ENCODE measurements at places on chromosomes 5 and 9.

GRCh38 chr9:83065233-83065632, 2.3 kb upstream of the RASEF start:
- DNase-seq, result no peak

DNA sequence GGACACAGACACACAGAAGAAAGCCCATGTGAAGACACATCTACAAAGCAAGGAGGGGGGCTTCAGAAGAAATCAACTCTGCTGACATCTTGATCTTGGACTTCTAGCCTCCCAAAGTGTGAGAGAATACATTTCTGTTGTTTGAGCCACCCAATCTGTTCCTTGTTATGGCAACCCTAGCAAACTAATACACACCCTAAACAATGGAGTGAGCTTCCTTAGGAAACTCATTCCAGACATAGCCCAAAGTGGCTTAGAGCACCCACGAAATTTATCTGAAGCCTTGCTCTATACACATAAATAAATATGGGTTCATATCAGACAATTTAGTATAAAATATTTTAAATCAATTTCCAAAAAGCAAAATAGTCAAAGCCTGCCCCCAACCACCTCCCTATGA, 7.6 kb upstream of the TBC1D2 start:
- DNase-seq, result no peak

DNA sequence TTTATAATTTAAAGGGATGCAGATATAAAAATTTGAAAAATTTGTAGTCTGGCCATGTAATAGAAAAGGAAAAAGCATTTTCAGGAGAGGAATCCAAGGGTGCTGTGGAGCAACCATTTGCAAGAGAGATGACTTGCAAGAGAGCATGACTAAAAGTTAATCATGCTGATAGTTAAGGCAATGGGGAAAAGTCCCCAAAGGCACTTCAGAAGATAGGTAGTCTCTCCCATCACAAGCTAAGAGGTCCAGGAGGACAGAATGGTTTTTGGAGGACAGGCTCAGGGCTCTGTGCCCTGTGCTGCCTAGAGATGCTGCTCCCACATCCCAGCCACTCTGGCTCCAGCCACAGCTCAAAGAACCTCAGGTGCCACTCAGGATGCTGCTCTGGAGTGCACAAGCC, 38.8 kb downstream of the DNAJB5 start:
- DNase-seq, result no peak

GRCh38 chr5:56659971-56660370, 155.4 kb upstream of the MAP3K1 start:
- DNase-seq, result no peak

DNA sequence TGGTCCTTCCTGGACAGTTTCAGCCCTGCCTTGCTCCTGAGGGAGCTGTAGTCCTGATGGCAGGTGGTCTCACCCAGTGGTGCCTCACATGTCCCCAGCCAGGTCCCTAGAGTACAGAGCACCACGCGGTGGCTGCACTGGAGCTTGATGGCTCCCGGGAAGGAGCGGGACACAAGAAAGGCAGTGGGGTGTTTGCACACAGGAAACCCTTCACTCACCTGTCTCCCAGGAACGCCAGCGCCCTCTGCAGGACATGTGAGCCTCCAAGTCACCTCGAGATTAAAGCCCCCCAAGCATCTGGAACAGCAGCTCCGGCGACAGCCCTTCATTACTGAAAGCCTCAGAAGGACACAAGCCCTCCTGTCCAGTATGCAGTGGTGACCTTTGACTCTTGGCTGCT, 19.9 kb upstream of the TMEM250 start:
- no peak for DNase-seq

- DNase-seq, result no peak
Observed at GRCh38 chr9:127402401-127403090, 5.6 kb downstream of the SLC2A8 start.

GRCh38 chr5:36575361-36575781, 31.0 kb upstream of the SLC1A3 start:
- no peak for DNase-seq

GRCh38 chr5:28729067-28729466, 1690.7 kb upstream of the CDH9 start:
- DNase-seq, result no peak

- DNase-seq, result no peak
Observed at GRCh38 chr9:65411336-65411735, 126.3 kb upstream of the FOXD4L5 start.

- no peak for DNase-seq
Observed at GRCh38 chr5:155982354-155982753, 344.6 kb upstream of the SGCD start.

DNA sequence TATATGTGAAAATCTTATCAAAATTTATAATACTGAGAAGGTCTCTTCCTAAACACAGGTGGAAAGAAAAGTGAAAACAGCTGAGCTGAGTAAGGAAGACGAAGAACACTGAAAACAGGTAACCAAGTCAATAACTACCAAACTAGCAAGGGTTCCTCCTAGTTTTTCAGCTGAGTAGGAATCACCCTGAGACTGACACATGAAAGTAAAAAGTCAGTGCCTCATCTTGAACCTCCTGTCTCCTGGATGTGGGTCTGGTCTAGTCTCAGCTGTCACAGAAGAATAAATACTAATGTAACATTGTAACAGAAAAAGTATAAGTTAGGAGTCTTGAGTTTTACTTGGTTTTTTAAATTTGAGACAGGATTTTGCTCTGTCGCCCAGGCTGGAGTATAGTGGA, 121.0 kb downstream of the MEF2C start:
- no peak for DNase-seq

GRCh38 chr9:107368696-107369095, 85.6 kb downstream of the RAD23B start:
- no peak for DNase-seq

- no peak for DNase-seq
Observed at GRCh38 chr5:174420651-174421407, 303.6 kb upstream of the MSX2 start.

DNA sequence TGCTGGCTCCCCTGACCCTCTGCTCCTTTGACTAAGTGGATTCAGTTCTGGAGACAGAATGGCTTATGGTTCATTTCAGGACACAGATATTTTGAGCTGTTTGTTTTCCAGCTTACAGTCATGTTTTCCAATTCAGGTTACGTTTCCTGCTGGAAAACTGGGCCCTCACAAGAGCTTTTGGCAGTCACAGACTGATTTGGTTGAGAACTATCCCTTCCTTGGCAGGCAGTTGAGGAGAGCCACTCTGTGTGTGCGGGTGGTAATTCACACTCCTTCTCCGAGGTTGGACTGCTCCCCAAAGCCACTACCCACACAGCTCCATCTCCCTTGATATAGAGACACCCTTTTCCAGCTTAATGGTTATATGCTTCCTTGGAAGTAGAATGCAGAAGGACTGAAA, 534.5 kb downstream of the TMEM38B start:
- DNase-seq, result no peak

GRCh38 chr9:134707031-134707680, 65.6 kb downstream of the COL5A1 start:
- peak; percentile 89 for DNase-seq

GRCh38 chr5:68380078-68380477, 164.5 kb downstream of the PIK3R1 start:
- DNase-seq, result no peak

DNA sequence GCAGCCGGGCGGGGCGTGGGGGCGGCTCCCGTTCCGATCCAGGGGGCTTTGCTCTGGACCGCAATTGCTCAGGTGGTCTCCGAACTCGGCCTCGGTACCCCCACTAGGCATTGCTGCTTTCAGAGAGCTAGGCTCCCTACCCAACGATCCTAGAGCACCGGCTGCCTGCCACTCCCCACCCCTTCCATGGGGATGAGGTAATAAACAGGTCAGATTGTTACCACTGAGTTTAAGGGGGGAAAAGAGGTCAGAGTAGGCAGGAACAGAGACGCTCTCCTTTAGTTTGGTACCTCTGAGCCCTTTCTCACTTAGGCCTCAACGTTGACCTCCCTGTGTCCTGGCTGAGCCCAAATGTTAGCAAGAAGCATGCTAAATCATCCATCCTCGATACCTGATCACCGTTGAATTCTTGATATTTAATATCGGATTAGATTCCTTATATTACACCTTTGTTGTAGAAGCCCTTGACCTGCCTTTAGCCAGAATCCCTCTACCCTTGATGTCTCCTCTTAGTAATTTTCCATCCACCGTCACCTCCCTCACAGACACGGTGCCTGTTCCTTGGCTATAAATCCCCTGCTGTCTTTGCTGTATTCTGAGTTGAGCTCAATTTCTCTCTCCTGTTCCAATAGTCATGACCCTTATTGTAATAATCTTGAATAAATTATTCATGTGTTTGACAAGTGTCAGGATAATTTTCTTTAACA, 588 bp upstream of the PLPP1 start:
- no peak for DNase-seq

DNA sequence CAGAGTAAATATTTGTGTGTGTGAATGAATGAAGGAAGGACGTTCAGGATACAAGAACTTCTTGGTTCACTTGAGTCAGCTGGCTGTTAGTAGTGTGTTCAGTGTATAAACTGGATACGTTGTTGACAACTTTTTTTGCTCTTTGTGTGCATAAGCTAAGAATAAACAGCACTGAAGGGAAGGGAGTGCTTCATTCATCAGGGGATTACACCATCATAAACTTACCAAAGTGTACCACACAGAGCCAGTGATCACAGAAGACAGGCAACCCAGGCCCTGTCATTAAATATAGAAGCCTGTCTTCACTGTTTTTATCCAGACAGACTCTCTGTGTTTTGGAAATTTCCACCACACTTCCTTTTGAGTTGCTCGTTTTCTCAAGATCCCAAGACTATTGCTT, 55.5 kb upstream of the MEF2C start:
- DNase-seq, result no peak

- no peak for DNase-seq
Observed at GRCh38 chr9:36337002-36337401, 63.1 kb downstream of the RNF38 start.

DNA sequence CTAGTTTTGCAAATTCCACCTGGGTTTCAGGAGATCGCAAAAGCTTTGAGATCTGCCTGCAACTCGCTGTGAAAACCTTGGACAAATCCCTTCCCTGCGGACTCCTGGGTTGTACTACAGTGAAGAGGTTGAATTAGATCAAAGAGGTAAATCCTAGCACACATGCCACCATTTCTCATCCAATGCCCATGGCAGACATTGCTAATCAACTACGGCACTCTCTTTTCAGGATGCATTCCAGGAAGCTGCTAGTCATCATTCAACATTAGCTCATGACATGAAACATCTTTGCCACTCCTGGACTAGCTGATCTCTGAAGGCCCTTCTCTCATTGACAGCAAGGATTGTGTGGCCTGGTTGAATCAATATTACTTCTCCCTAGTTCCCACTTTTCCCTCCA, 46.1 kb downstream of the PCDH1 start:
- no peak for DNase-seq

GRCh38 chr5:125481506-125482465, 735.3 kb upstream of the ZNF608 start:
- DNase-seq, result no peak

DNA sequence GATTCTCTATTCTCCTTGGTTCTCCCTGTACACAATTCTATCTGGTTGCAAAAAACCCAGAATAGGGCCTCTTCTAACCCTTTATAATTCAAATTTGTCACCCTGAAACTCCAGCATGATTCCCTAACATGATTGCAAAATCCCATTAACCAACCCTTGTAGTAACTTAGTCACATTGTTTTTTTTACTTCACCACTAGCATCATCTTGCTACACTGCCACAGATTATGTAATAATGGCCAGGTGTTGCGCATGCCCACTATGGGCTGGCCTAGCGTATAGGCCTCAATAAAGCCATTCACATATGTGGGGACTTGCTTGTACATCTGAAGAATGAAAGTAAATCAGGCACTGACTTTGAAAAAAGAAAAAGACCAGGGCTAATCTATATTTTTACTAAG, 25.7 kb downstream of the FAM170A start:
- no peak for DNase-seq

GRCh38 chr9:68493958-68494577, 46.6 kb downstream of the TMEM252 start:
- no peak for DNase-seq

DNA sequence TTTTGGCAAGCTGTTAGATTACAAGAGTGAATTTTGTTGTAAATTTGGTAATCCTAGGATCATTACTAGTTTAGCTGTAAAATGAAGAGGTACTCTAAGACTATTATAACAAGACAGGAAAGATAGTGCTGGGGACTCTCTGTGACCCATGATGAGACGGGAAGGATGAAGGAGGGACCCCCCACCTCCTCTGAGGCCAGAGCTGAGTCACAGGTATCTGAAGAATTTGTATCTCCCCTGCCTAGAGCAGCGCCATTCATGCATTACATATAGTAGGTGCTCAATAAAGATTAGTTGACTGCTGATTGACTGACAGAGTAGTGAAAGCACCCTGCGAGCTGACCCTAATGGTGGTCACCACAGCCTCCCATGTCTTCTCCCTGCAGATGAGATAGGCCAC, 202.8 kb downstream of the SNX18 start:
- no peak for DNase-seq

GRCh38 chr5:77280036-77280435, 69.6 kb downstream of the PDE8B start:
- DNase-seq, result no peak

- no peak for DNase-seq
Observed at GRCh38 chr5:172816925-172817562, 17.0 kb upstream of the ERGIC1 start.

DNA sequence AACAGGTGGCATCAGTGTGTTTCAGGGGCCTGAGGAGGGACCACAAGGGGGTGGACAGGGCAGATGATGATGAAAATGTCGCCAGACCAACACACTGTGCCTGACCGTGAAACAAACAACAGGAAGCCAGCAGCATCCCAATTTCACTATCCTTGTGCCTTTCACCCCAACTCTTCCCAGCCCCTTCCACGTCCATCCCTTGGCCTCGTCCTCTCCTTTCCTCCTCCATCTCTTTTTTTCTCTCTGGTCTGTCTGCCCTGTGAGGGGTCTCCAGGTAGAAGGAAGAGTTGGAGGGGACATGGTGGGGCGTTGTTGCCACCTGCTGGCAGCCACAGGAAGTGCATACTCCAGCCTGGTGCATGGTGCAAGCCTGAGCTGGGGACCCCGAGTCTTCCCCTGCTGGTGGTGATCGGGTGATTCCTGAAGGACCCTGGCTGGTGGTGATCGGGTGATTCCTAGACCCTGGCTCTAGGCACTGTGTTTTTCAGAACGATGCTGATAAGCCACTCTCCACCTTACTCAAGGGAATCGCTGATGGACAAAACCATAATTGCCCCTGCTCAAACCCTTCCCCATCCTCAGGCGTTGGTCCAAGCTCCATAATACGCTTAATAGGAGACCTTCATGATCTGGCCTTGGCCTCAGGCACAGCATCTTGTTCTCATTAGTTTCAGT, 21.7 kb upstream of the NSD1 start:
- peak; percentile 76 for DNase-seq

DNA sequence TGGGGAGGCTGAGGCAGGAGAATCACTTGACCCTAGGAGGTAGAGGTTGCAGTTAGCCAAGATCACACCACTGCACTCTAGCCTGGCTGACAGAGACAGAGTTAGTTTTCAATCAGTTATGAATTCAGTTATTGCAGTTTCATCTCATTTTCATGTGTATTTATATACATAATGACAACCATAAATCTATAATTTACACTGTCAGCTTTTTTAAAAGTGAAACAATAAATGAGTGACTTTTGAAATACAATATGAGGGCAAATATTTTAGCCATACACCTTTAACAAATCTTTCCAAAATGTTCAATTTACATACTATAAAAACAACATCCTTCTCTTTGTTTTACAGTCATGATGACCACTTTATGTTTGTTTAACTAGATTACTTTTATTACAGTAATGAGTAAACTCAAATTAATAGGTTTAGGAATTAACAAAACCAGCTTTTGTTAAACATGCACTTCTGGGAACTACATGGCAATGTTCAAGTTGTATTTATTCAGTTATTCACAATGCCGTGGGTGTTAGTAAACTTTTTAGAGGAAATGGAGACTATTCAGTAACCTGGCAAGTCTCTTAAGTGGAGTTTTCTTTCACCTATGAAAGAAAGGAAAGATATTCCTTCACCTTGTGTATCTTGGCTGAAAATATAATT, 12.7 kb downstream of the TYRP1 start:
- DNase-seq, result no peak

Measured in right forelimb (tissue), 1 donor.